ENCODE measurements at places on chromosomes 13 and 19. TPM values are rescaled to one million over a fixed set of nuclear protein-coding genes. Genes with fewer than 3 reads are reported as not detected.
A peak's percentile ranks its signal among the peaks of the same experiment; 100 is the strongest.

OCEL1 gene
- total RNA-seq: 4.6 TPM

DNA sequence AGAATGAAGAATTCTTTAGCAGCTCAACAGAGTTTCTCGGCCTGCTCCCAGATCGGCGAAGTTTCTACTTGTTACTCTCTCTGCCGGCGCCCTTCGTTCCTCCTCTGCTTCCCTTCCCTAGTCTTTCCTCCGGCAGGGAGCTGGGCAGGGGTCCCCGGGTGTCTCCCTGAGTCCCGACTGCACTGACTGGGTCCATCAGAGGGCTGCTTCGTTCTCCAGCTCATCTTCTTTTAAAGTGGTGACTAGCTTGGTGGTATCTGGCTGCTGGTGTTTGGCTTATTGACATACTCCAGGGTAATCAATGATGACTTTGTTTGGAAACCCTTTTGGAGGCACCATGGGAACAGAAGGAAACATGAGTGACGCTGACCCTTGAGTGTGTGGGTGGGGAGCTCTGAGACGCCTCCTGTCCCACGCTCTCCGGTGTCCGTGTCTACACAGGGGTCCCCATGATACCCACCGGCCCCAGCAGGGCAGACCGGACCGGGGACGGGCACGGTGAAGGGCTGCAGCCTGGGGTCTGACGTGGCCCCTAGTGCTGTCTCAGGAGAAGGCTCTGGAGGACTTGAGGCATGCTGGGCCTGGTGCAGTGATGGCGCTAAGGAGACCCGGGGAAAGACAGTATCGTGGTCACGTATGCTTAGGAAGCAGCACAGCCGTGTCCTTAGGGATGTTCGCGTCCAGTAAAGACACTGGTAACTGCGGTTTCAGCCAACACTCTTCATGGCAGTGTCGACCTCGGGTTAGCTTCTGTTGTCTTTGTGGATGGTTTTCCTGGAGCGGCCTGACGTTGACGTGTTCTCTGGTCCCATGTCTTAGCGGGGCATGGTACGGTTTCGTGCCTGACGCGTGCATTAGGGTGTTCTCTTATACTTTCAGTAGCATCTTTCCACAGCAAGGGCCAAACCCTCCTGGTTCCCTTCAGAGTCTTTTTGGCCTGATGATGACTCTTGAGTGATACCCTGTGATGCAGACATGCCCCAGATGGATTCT, 23.8 kb downstream of the NAXD start:
- DNase-seq: no peak
- no peak overlapping the region for H3K27ac ChIP-seq
- peaks cover 55% of the 10 kb centered on the region for H3K36me3 ChIP-seq
- no peaks in the 10 kb centered on the region for H3K27me3 ChIP-seq
- no peak overlapping the region for H3K4me3 ChIP-seq

DNA sequence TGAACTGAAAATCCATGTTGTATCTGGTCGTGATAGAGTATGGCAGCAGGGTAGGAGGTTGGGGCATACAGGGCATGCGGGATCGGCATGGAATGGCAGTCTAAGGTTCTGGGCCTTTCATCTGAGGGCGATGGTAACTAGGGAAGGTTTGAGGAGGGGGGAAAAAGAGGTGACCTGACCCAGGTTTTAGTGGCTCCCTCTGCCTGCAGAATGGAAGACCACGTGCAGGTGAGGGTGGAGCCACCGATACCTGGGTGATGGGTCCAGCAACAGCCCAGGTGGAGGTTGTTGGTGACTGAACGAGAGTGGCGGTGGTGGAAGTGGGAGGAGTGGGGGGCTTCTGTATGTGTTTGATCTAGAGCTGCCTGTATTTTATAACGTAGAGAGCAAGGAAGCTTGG, 3.8 kb downstream of the ZNF749 start:
- DNase-seq: no peak
- H3K27me3 ChIP-seq: no peaks in the 10 kb centered on the region
- H3K4me1 ChIP-seq: peaks cover 5% of the 10 kb centered on the region
- no peak overlapping the region for H3K27ac ChIP-seq
- H3K4me3 ChIP-seq: no peak overlapping the region

PDE4C gene
- total RNA-seq: 1.3 TPM

GRCh38 chr19:1130771-1131717, 27.2 kb downstream of the GPX4 start:
- peak overlapping the region; percentile 98 for H3K27ac ChIP-seq
- no peaks in the 10 kb centered on the region for H3K27me3 ChIP-seq
- H3K36me3 ChIP-seq: peaks cover 26% of the 10 kb centered on the region
- no peak for DNase-seq

GRCh38 chr13:102183509-102184182, 218.2 kb downstream of the FGF14 start:
- no peak for DNase-seq
- no peak overlapping the region for H3K4me3 ChIP-seq

DNA sequence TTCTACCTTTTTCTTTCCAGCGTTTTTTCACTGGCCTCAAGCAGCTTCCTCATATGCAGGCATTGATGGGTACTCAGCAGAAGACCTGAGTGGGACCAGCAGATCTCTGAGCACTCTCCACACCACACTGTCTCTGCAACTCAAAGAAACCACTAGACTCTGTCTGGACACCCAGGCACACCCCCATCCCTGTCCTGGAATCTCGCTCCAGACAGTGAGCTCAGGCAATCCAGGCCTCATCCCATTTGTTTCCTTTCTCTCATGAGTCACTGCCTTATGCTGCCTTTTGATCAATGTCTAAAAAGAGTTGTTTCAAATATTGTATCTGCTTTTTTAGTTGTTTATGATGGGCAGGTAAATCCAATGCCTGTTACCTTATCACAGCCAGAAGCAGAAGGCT, 19.7 kb upstream of the POP4 start:
- no peaks in the 10 kb centered on the region for H3K36me3 ChIP-seq
- H3K27ac ChIP-seq: no peak overlapping the region
- no peak overlapping the region for H3K4me3 ChIP-seq
- no peaks in the 10 kb centered on the region for H3K4me1 ChIP-seq
- no peak for DNase-seq

ZNF69 gene
- total RNA-seq: 7.1 TPM

DNA sequence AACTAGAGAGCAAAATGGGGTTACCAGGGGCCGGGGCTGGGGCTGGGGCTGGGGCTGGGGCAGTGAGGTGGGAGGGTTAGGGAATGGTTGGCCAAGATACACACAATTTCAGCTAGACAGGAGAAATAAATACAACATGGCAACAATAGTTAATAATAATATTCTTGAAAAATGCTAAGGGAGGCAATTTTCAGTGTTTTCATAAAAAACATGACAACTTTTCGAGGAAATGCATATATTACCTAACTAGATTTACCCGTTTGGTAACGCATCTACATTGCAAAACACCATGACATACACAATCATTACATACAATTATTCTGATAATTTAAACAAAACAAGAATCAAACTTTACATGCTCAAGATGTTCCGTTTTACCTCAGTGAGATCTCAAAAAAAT, 12.2 kb downstream of the RFPL4AL1 start:
- DNase-seq: no peak
- no peak overlapping the region for H3K27ac ChIP-seq
- H3K27me3 ChIP-seq: no peaks in the 10 kb centered on the region
- H3K4me3 ChIP-seq: no peak overlapping the region
- no peaks in the 10 kb centered on the region for H3K4me1 ChIP-seq

GRCh38 chr19:54325631-54326030, 12.7 kb upstream of the LILRA5 start:
- H3K27me3 ChIP-seq: no peaks in the 10 kb centered on the region
- no peaks in the 10 kb centered on the region for H3K36me3 ChIP-seq
- no peak overlapping the region for H3K27ac ChIP-seq
- H3K4me3 ChIP-seq: no peak overlapping the region
- no peaks in the 10 kb centered on the region for H3K4me1 ChIP-seq
